ENCODE measurements at places on chromosomes 6 and 20.

DNA sequence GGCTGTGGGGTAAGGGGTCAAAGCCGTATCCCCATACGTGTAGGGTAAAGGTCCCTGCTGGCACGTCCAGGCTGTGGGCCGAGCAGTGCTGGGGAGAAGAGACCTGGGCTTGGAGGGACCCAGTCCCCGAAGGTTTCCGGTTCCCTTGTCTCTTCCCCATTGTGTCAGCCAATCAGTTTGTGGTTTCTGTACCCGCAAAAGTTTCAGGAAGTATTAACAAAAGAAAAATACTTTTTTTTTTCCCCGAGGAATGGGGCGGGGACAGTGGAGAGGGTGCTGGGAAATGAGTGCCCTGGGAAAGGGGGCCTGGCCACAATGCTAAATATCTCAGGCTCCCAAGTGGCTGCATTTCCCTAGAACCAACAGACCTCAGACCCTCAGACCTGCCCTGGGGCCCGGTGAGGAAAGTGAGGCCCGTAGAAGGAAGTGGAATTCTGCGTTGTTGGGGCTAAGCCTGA lies 15.2 kb upstream of the AMD1 start:
- DNase-seq = no peak

- DNase-seq = no peak
These were observed 29.4 kb downstream of the COL20A1 start for GRCh38 chr20:63322146-63322932.

DNA sequence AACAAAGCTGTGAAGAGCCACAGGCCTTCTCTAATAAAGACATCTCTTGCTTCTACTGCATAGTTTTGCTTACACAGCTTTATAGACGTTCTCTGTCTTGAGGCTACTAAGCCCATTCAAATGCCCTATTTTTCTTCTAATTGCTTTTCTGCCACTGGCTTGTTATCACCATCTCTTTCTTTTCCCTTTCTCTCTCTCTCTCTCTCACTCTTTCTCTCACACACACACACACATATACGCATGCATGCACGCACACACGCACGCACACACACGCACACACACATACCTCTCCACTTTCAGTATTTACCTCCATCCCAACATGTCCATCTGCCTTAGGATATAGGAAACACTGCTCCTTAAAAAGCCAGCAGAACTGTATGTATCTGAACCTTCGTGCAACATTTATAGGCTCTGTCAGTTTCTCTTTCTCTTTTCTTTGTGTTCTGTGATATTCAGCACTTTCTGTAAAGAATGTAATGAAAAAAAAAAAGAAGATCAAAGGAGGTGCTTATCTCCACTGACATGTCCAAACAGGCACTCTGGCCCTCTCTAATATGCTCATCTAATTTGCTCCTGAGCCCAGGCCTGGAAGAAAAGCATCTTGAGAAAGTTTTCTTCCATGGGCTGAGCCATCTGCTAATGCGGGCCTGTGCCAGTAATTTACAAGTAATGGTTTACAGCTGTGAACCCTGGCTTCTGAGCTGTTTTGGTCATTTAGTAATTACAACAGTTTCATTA lies 1046.7 kb upstream of the MAP3K7 start:
- no peak for DNase-seq

DNA sequence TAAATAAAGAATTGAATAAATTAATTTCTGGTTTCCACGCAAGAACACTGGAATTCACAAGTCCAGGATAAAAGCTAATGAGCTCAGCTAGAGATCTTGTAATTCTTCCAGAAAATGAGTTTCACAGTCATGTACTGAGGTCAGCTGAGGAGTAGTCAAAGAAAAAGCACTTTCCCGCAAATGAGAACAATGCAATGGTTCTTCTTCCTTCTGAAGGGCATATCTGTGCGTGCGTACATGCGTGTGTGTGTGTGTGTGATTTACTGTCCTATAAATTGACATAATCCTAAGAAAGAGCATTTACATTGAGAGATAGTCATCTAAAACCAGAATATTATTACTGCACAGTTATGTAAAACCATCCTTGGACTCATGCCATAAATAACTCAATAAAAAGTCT lies 968.9 kb upstream of the EYS start:
- no peak for DNase-seq

DNA sequence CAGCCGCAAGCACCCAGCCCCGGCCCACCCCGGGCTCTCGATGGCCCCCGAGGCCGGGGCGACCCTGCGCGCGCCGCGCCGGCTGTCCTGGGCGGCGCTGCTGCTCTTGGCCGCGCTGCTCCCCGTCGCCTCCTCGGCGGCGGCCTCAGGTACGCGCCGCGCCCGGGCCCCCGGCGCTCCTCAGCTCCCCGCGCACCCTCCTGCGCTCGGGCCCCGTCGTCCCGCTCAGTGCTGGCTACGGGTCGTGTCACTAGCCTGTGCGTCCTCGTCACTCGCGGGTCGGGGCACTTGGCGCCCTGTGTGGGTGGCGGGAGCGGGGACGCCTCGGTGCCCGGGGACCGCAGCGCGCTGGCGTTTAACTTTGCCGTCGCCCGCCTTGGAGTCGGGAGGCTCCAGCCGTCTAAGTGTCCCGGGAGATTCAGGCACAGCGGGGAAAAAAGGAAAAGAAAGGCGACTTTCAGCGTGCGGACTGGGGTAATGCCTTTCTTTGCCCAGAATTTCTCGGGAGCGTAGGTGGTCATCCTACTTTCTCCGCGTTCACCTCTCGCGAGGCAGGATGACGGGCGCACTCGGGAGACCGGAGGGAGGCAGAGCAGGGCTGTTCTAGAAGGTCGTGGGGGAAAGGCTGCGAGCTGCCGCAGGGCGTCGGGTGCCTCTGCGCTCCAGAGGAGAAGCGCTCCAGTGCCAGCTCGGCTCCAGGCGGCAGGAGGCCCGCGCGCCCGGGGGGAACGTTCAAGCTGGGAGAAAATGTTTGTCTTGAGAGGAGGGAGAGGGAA lies 545 bp downstream of the FNDC1 start:
- no peak for DNase-seq

DNA sequence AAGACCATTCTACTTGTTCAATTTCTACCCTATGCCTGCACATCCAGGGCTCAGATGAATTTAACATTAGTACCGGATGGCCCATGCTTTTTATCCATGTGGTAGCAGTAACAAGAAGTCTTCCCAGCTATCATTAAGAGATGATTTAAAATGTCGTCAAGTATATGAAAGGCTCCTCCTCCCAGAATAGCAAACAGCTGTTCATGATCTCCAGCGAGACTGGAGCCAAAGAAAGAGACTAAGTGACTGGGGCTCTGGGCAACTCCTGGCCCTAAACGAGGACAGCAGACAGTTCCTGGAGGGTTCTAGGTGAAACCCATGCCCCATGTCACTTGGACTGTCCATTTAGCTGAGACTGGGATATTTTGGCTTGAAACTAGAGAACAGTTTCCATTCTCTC lies 160.8 kb downstream of the CDC5L start:
- DNase-seq = no peak

DNA sequence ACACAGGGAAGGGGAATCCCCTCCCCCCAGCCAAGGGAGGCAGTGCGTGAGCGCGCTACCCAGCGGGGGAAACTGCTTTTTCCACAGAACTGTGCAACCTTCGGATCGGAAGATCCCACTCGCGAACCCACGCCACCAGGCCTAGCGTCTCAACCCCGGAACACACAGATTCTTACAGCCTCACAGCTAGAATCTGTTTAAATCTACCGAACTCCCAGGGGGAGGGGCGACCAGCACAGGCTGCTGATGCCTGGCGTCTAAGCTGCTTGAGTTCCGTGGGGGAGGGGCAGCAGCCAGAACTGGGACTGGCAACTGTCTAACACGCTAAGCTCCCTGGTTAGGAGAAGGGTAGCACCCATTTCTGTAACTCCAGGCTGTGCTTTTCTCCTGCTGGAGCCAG lies 217.3 kb upstream of the TENT5A start:
- DNase-seq = no peak

- no peak for DNase-seq
These were observed 38.1 kb upstream of the BMP5 start for GRCh38 chr6:55913228-55914195.
